ENCODE measurements at places on chromosomes 1 and 21.

DNA sequence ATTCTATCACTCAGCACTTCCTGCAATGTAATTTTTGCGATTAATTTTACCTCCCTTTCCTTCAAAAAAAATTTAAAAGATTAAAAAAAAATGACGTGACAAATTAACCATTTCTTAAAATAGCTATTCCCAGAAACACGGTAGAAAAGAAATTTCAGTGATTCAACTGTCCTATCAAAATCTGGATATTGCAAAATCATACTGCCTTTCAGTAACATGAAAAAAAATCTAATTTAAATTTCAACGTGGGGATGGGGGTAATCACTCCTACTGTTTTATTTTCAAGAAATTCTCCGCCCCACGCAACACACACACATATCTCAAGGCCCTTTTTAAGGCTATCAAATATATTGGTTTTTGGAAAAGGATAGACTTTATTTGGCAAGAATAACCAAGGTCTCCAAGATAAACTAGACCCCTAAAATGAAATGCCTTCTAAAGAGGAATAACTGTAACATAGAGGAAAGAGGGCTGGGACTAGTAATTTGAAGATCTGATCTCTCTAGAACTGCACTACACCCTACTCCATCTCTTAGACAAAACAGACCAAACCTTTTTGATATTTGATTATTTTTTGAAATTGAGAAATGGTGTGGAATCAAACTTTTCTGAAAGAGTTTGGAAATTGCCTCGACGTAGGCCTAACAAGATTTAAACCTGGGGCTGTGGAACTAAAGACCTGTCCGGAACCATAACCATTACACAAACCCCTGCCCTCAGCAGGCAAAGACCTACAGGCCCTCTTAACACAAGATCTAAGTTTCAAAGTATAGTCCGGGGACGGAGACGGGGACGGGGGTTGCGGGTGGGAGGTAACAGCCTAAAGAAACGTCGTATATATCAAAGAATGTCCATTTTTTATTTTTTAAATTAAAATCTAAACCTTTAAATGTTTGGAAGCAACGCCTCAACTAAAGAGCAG is 941 bp downstream of the ARNT start:
- DNase-seq = no peak

GRCh38 chr21:45469273-45470086 is 64.5 kb downstream of the COL18A1 start:
- DNase-seq = no peak

- DNase-seq = no peak
Observed at GRCh38 chr1:95503278-95504030, 269.4 kb downstream of the RWDD3 start.

GRCh38 chr1:170536924-170537551 is 5.1 kb downstream of the GORAB start:
- no peak for DNase-seq

DNA sequence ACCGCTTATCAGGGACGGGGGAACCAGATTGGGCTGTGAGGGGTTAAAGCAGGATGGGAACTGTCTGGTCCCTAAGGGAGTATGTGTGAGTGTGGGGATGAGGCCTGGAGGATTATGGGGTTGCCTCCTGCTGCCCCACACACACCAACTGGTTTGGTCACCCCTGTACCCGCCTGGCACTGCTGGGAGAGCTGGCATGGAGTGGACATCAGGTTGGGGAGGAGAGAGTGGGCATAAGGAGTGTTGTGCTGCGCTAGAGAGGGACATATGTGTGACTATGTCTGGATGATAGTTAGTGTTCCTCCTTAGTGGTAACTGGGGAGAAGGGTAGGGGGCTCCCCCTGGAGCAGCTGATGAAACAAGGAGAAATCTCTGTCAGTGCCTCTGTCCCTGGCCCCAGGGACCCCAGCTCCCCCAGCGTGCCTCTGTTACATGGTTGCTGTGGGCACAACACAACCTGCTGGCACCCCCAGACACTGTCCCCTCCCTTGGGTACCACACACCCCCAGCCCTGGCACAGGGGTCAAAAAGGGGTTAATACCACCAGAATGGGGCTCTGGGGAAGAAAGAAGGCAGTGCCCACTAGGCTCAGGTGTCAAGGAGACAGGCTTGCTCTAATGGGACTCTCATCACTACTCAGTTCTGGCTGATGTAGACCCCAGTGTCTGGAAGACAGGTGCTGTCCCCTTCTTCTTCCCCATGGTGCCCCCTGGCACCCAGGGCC is 1.9 kb downstream of the ZBTB7B start:
- DNase-seq = no peak

- DNase-seq = peak; percentile 51
Observed at GRCh38 chr1:229199261-229200243, 71.4 kb upstream of the RAB4A start.

GRCh38 chr21:45004059-45004422 is 64.2 kb downstream of the SLX9 start:
- DNase-seq = no peak

- no peak for DNase-seq
Observed at GRCh38 chr1:90798344-90798743, 81.2 kb upstream of the BARHL2 start.

DNA sequence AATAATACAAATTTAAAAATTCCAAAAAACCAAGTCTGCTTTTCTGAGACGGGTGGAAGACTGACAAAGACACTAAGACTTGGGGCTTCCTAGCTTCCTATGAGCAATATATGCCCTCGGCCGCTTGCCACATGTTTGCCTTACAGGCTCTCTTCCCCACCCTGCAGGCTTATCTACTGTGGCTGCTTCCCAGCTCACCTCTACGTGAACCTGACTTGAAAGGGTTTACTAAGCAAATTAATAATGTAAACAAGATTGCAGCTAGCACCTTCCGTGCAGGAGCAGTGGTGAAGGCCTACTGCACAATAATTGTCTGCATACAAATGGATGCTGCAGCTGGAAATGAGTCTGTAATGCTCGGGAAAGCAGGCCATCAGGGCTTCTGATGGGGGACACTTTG is 152.9 kb upstream of the DAB1 start:
- no peak for DNase-seq

- no peak for DNase-seq
Observed at GRCh38 chr21:38114717-38115333, 142.0 kb upstream of the KCNJ15 start.

DNA sequence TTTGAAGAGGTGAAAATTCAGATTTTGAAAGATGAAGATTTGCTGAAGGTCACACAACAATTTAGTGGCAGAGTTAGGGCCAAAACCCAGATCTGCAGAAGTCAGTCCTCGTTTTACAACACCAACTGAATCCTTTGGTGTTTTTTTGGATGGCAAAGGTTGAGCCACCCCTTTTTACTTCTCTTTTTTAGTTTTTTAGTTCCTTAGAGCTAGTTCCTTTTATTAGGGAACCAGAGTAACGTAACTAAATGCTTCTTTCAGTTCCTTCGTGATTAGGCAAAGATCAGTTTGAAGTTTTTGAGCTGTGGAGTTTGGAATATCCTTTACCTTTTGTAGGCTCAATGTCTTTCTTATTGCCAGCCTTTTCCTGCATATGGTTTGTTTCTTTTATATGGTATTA is 67.9 kb upstream of the ARID1A start:
- DNase-seq = peak; percentile 29

- DNase-seq = no peak
Observed at GRCh38 chr1:2874207-2874606, 72.7 kb upstream of the TTC34 start.

DNA sequence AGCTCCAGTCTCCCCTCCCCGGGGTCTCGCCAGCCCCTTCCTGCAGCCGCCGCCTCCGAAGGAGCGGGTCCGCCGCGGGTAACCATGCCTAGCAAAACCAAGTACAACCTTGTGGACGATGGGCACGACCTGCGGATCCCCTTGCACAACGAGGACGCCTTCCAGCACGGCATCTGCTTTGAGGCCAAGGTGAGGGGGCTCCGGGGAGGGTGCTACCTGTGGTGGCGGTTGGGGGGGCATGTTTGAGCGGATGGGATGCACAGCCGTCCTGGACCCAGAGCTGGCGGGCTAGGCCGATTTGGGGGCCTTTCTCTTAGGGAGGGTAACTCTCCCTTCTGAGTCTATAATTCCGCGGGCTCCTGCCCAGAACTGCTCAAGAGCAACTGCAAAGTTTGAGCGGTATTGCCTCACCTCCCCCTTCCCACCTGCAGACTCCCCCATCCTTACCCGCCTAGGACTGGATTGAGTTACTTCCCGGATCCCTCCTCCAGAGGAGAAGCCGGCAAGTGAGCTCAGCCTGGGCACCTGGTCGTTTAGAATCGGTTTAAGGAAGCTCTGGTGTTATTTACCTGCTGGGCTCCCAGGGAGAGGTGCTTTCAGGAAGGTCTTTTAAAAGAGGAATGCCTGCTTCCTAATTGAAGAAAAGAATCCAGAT is 730 bp downstream of the NOS1AP start:
- peak; percentile 38 for DNase-seq

GRCh38 chr1:230867903-230868735 is at the start of gene C1orf198:
Gene C1orf198, minus strand, starts transcription at chr1:230868521. Its CDS starts 9 bp downstream, at chr1:230868512.
- peak; percentile 66 for DNase-seq

DNA sequence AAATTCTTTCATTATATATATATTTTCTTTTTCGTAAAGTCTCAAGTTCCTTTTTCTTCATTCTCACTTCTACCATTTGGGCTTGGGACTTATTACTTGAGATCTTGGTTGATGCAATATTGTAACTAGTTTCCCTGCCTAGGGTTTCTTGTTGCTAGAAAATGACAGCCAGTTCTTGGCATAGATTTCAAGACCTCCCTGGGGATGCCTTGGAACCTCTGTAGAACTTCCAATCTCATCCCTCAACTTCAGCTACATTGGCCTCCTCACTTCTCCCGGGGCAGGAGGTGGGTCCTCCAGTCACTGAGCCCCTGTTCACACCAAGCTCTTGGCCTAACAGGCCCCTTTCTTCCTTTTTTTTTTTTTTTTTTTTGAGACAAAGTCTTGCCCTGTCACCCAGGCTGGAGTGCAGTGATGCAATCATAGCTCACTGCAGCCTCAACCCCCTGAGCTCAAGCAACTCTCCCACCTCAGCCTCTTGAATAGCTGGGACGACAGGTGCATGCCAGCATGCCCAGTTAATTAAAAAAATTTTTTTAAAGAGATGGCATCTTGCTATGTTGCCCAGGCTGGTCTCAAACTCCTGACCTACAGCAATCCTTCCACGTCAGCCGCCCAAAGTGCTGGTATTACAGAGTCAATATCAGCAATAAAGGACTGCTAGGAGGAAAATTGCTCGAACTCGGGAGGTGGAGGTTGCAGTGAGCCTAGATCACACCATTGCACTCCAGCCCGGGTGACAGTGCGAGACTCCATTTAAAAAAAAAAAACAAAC is 33.1 kb downstream of the MAP3K7CL start:
- DNase-seq = no peak

GRCh38 chr1:112304126-112304525 is 91.9 kb upstream of the CTTNBP2NL start:
- no peak for DNase-seq

DNA sequence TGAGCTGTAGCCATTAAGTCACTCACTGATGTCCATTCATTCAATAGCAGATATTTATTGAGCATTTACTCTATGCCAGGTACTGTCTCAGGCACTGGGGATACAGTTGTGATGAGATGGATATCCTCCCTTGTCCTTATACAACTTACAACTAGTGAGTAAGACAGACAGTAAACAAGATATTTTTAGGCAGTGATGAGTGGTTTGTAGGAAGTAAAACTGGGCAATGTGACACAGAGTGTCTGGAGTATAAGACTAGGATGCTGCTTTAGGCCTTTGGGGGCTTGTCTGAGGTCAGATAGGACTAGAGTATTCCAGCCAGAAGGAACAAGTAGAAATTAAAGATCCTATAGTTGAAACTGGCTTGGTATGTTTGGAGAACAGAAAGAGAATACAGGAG is 41.4 kb downstream of the NOS1AP start:
- DNase-seq = no peak

DNA sequence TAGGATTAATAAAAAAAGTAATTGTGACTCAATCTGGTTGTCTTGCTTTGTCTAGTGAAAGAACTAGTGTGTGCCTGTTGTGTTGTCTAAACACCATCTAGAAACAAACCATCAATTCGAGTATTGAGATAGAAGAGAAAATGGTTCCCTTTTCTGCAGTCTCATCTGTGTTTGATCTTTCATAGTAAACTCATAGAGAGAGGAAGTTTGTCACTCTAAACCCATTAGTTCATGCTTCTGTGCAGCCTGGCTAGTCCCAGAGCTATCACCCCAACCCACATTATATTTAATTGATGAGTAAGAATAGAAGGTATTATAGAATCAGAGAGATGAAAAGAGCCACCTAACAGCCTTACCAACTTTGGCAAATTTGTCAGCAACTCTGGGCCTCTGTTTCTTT is 99.5 kb downstream of the TGFB2 start:
- DNase-seq = no peak

DNA sequence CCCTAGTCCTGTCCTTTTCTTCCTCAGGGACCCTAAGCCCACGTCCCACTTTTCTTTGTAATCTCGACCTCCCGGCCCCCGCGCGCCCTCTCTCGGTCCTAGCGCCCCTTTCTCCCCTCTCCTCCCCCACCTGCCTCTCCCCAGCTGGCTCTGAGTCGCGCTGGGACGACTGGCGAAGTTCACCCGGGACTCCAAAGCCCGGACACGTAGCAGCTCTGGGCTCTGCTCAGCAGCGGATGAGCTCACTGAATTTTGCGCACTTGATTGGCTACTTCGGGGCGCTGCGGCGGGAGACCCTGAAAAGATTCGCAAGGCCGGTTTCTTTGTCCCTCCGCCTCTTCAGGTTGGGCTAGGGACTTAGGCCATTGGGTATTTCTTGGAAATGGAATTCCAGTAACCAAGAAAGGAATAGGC is 16.3 kb upstream of the ACKR1 start:
- DNase-seq = peak; percentile 63

- no peak for DNase-seq
Observed at GRCh38 chr1:238360474-238360873, 469.8 kb upstream of the ZP4 start.

DNA sequence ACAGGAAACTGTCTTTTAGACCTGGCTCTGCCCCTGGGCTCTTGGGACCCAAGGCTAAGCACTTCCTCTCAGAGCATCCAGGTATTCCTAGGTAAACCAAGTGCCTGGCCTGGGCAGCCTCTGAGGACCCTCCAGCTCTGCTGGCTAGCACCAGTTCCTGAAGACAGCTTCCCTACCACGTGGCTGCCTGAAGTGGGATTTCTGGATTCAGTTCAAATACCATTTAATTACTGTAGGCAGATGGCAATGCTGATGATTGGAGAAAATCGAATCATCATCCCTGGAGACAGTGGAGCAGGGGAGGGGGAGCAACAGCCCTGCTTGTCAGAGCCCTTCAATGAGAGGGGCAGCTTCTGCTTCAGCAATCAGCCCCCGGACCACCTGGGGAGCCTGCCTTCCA is 11.9 kb downstream of the KIF21B start:
- no peak for DNase-seq

GRCh38 chr1:208158640-208159554 is 85.3 kb downstream of the PLXNA2 start:
- no peak for DNase-seq

All from common myeloid progenitor, CD34-positive (primary cell).